SK-MEL-5 (cell line): ENCODE measurements at places on chromosomes 7 and 10. TPM values are rescaled to one million over a fixed set of nuclear protein-coding genes. Genes with fewer than 3 reads are reported as not detected.

Gene CLEC2L
- total RNA-seq: not detected in 2 replicates

DNA sequence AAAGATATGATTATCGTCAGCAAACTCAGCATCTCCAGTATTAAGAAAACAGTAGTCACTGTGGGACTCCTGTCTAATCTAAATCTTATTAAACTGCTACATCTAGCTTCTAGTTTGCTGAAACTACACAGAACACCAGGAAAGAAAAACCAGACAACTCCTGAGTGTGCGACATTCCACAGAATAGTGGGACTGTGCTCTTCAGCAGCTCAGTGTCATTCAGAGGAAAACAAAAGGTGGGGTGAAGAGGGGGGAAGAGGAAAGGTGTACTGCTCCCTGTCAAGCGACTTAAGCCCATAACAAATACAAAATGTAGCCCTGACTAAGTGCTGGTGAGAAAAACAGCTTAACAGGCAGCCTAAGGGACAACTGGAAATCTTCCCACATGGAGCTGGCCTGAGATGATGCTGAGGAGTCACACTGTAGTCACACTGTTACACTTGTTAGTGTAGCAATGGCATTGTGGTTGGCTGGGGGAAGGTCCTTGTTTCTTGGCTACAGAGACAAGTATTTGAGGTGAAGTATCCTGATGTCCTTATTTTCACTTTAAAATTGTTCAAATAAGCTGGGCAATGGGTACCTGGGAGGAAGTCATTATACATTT lies 135.5 kb downstream of the USP6NL start:
- DNase-seq: peak; percentile 68

GRCh38 chr10:55398497-55398882 lies 597.5 kb upstream of the PCDH15 start:
- no peak for DNase-seq

DNA sequence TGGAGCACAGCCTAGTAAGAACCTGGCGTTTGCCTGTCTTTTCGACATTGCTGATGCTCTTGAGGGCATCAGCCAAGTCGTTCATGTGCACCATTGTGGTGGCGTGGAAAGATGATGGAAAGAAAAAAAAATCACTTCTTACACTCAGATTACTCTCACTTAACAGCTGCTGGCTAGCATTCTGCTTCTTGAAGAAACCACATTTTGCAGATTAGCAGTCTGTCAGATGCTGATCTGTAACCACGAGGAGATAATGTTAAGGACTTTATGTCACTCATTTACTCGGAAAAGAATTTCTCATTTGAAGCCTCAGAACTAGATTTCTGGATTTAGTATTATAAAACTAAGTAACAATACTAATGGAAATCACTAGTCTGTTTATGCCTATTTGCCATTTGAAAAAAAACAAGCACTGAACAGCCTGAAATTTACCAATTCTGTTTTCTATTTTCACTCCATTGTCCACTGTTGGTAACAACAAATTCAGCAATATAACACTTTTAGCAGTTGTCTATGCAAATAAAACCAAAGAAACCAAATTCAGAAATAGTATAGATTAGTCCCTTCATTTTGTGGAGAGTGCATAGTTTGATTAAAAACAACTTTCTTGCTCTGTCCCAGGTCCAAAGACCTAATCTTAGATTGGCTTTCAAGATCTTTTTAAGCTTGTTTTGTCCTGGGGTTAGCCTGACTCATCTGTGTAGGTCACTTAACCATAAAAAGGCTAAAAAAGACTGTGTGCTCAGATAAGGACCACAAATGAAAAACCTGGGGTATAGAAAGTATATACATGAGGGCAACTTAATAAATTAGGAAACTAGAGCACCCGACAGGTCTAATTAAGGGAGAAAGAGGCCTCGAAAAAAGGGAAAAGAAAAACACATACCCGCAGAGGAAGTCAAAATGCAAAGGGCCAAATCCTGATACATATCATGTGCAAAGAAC lies 67.5 kb downstream of the NT5C2 start:
- DNase-seq: no peak

DNA sequence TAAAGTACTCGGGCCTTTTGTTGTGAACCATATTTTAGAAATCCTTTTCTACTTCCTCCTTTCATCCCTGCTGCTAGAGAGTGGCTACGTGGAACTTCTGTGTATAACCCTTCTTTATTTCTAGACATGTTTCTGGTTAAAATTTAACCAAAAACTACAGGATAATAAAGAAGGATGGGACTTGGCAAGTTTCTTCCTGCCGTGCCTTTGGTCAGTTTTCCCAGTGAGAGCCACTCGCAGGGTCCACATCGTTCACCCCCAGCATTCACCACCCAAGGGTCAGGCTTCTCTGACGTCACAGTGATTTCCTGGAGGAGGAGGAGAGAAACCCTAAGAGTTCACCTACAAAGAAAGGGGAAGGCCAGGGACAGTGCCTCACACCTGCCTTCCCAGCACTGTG lies 45.4 kb downstream of the NKX6-2 start:
- no peak for DNase-seq

DNA sequence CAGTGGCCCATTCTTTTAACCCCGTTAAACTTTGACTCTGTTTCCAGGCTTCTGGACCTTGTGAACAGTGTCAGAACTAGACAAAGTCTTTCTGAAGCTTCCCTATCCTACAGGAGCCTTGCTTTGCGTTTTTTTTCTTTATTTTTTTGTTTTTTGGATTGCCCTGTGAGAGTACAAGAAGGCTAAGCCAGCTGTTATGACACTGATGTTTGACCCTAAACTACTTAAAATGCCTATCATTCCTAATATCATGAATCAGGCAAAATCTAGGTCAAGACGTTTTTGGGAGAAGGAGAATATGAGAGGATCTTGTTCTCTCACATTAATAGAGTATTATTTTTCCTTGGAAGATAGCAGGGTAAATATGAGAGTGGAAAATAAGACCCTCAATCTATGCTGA lies 79.8 kb downstream of the EPDR1 start:
- no peak for DNase-seq

DNA sequence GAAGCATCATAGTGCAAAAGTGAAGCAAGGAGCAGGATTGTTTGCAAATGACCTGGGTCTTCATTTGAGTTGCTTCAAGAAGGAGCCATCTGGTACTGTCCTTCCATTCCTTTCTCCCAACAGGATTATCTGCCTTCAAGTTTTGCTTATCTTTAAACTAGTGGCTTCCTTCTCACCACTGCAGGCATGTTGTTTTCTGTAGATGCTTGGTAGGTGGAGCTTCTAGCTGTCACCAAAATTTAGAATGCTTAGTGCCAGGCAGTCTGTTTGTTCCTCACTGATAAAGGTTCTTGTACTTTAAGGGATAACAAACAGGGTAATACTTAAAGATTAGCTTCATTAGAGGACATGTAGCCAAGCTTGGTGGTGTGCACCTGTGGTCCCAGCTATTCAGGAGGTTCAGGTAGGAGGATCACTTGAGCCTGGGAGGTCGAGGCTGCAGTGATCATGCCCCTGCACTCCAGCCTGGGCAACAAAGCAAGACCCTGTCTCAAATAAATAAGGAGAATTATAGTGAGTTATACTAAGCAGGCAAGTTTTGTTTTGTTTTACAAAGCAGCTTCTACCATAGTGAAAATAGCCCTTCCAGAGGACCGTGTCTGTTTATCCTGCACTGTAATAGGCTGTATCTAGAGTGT lies 5.7 kb downstream of the ARL5B start:
- no peak for DNase-seq

GRCh38 chr10:68296843-68297663 lies 34.8 kb upstream of the HNRNPH3 start:
- no peak for DNase-seq

GRCh38 chr7:47185839-47186238 lies 396.1 kb downstream of the TNS3 start:
- DNase-seq: no peak

Gene STOX1
- total RNA-seq: 1.8 and 2.0 TPM in 2 replicates

DNA sequence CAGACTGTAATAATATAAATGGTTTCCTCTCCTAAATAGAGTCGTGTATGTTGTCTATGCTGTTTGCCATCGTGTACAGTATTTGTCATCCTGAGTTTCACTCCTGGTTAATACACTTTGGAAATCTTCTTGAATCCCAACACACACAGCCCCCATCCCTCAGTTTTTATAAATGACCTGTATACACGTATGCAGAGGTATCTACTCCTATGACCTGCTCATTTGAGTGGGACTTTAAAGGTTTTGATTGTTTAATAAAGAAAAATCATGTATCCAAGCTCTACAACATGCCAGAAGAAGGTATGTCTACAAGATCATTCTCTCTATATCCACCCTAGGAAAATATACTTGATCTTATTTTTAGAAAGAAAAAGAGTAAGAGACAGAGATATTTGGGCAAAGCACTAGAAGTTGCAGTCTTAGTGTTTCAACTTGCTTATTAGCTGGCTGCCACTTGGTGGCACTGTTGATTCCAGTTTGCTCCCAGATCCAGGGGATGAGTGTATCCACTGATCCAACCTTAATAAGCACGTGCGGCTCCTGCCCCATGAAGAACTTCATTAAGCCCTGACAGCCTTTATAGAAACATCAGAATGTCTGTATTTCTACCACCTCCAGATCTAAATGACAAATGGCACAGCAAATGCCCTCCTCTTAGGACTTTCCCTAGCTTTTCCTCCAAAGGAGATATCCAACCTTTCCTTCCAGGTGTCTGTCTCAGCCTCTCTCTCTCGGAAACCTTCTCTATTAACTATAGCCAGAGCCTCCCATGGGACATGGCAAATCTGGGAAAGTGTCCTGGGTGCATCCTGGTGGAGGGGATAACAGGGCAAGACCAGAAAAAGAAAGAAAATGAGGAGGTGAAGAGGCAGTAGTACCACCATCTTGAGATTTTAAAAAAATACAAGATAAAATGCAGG lies 181.6 kb upstream of the NEBL start:
- peak; percentile 66 for DNase-seq
